ENCODE measurements at places on chromosomes 4 and X.

GRCh38 chr4:147578051-147578476 is 39.1 kb upstream of the TMEM184C start:
- no peak for DNase-seq

GRCh38 chr4:140805293-140805692 is 49.1 kb upstream of the TBC1D9 start:
- no peak for DNase-seq

- DNase-seq: no peak
These were observed 282.1 kb upstream of the EMCN start for GRCh38 chr4:100799761-100800539.

- no peak for DNase-seq
These were observed 53.4 kb downstream of the AFAP1 start for GRCh38 chr4:7886007-7886973.

- no peak for DNase-seq
These were observed 15.8 kb upstream of the DHRSX start for GRCh38 chrX:2516623-2517022.

DNA sequence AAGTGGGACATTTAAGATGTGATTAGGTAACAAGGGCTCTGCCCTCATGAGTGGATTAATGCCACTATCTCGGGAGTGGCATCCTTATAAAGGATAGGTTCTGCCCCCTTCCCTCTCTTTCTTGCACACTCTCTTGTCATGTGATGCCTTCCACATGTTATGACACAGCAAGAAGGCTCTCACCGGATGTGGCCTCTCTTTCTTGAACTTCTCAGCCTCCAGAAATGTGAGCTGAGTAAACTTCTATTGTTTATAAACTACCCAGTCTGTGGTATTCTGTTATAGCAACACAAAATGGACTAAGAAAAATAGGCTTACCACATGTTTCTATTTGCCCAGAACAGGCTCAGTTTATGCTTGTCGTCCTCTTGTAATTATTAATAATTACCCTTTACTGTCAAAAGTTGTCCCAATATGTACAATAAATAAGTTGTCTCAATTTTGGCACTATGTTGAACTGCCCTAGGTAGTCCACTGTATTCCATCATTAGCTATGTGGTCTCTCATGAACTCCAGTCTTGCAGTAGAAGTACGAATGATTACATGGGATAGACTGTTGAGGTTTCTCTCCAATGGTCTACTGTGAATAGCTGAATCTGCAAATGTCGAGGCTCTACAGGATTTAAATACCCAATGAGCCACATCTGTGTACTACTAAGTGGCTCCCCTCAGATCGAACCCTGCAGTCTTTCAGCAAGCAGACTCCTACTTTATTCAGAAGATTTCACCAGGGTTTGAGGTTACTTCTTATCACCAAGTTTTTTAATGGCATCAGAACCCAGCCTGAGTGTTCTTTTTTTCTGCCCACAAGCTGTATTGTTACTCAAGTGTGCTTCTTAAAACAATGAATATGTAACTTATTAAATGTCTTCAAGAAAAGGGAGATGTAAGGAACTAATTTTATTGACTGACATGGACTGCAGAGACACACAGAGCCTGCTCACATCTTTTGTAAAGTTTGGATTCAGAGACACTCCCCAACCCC is 102.0 kb upstream of the LEF1 start:
- DNase-seq: no peak

GRCh38 chr4:8321771-8322170 is 52.2 kb downstream of the HTRA3 start:
- DNase-seq: no peak

DNA sequence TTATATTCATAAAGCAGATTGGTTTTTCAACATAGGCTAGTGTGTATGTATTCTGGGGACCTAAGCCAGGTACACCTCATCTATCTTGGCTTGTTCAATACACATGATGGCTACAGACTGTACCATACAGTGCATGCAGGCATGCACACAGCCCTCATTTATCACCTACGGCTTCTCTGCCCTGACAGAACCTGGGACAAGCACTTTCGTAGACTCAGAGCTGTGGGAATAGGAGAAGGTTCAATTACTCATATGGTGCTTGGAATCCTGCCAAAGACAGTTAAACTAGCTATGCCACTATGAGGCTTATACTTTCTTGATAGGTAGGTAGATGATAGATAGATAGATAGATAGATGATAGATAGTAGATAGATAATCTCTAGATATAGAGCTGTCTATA is 457.2 kb downstream of the GALNTL6 start:
- no peak for DNase-seq

GRCh38 chrX:46311581-46312120 is 233.6 kb downstream of the ZNF674 start:
- no peak for DNase-seq

- DNase-seq: no peak
These were observed 42.7 kb downstream of the ABLIM2 start for GRCh38 chr4:8115916-8116315.

DNA sequence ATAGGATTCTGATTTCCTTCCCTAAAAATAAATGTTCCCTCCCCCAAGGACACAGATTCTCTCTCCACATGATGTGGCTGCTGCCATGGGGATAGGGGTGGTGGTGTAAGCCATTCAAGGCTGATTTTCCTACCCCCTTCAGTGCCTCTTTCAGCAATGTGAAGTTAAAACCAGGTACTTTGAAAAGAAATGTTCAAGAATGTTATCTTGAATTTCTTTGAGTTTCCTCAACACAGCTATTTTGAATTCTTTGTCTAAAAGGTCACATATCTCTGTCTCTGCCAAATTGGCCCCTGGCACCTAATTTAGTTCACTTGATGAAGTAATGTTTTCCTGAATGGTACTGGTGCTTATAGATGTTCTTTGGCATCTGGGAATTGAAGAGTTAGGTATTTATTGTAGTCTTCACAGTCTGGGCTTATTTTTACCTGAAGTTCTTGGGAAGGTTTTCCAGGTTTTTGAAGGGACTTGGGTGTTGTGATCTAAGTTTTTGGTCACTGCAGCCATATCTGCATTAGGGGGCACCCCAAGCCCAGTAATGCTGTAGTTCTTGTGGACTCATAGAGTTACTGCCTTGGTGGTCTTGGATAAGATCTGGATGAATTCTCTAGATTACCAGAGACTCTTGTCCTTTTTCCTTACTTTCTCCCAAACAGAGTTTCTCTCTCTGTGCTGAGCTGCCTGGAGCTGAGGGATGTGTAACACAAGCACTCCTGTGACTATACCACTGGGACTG is 7.6 kb upstream of the DIPK2B start:
- no peak for DNase-seq

GRCh38 chr4:24892778-24893177 is 20.1 kb downstream of the CCDC149 start:
- no peak for DNase-seq

GRCh38 chr4:105061731-105062130 is 84.9 kb upstream of the TET2 start:
- DNase-seq: no peak

DNA sequence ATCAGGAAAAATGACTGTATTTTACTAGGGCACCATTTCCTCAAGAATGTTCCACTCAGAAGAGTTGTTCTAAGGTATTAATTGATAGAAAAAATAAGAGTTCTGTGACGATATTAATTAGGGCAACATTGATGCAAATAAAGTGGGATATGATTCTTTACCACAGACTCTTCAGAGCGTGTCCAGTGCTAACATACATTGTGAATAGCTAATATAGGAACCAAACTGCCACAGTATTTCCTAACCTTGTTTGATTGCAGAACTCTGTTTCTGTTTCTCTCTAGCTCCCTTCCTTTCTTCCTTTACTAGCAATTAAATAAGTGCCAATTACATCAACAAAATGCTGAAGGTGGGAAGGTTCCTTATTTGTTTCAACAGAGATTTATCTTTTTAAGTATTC is 154.1 kb upstream of the CPEB2 start:
- DNase-seq: no peak

- DNase-seq: no peak
These were observed 32.4 kb downstream of the PRDX4 start for GRCh38 chrX:23699636-23700194.

GRCh38 chr4:122928930-122929329 is 6.5 kb upstream of the NUDT6 start:
- DNase-seq: no peak

DNA sequence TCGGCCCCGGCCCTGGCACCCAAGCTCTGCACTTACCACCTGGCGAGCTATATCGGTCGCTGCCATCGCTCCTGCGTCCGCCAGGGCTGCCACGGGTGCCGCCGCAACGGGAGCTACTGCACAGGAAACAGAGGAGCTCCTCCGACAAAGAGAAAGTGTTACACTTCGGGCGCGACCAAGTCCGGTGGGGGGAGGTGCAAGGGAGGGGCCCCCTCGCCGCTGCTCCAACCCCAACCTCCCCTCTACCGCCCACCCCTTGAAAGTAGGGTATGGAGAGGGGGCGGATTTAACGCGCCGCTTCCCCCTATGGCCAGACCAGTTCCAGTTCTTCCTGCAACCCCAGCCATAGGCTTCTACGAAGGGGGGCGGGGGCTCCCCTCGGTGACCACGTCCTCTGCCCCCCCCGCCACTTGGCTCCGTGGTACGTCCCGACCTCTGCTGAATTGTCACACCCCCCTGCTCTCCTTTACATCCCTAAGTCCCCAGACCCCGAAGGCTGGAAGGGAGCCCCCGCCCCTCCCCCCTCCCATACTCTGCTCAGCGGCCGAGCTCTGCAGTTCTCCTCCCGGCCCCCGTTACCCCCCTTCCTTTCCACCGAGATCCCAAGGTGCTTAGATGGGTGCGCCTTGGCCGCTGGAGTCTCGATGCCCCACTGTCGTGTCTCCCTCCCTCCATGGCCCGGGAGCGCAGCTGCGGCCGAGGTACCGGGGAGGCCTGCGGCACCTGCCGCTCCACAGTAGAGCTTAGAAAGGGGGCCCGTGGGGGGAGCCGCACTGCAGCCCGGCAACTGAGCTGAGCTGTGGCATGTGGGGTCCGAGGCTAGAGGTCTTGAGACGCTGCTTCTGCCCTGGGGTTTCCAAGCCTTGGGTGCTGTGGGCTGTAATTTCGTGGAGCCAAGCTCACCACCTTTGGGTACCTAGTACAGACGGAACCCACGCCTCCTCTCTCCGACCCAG is at the start of gene SEPTIN6:
Gene SEPTIN6 (minus strand): TSS at position 129 of the 956 bp plus-strand sequence. CDS start 63 bp downstream, at position 66.
- DNase-seq: peak; percentile 72

- DNase-seq: no peak
These were observed 185.0 kb upstream of the GPRIN3 start for GRCh38 chr4:89492581-89493071.

DNA sequence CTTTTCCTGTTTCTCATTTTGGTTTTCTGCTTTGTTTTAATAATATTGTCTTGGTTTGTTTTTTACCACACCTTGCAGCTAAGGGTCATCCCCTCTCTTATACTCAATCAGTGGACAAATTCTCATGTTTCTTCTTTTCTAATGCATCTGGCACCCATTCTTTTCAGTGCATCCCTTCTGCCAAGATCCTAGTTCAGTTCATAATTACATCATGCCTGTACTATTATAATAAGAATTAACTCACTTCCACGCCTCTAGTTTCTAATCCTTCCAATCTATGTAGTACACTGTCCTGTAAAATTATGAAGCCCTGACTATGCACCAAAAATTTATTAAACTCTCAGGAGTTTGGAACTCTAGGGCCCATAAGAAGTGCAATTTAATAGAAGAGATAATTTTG is 126.1 kb downstream of the FAT4 start:
- DNase-seq: no peak

GRCh38 chr4:150218447-150218846 is 140.2 kb downstream of the DCLK2 start:
- DNase-seq: no peak

DNA sequence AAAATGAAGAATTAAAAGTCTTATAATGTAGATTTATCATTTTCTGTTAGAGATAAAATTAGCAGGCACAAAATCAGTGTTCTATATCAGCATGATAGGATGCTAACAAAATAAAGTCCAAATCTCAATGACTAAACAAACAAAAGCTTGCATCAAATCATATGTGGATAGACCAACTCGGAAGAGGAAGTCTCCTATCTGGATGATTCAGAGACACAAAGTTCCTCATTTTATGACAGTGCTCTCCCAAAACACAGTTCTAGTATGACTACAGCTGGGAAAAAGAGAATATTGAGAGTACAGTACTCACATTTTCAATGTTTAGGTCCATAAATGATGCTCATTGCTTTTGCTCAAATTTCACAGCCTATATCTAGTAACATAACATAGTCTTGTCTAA is 376.1 kb upstream of the CTSO start:
- no peak for DNase-seq

DNA sequence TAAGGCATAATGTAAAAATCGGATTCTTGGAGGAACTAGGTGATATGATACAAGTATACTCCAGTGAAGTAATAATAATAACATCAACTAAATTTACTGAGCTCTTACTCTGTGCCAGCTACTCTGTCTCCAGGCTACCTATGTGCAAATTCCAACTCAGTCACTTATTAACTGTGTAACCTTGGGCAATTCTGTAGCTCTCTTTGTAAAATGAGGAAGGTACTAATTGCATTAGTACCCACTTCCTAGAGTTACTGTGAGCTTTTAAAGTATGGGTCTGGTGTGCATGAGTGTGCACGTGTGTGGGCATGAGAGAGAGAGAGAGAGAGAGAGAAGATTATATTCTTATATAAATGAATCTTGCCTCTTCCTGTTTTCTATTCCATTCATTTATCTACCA is 169.9 kb downstream of the KCNIP4 start:
- DNase-seq: no peak

DNA sequence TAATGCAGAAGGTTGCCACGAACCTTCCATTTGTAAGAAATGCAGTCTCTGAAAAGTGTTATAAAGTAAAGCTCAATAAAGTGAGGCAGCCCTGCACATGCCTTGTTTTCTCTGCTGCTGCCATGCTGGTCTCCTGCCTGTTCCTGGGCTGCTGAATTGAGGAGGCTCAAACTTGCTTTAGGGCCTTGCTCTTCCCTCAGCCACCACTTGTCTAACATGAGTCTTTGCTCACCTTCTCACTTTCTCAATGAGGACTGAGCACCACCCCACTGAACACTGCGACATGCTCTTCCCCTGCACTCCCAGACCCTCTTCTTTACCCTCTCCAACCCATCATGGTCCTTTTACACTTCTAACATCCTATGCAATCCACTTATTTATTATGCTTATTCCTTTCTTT is 25.2 kb upstream of the MFAP3L start:
- no peak for DNase-seq

- DNase-seq: no peak
These were observed 77.6 kb downstream of the CCKAR start for GRCh38 chr4:26412381-26413372.

DNA sequence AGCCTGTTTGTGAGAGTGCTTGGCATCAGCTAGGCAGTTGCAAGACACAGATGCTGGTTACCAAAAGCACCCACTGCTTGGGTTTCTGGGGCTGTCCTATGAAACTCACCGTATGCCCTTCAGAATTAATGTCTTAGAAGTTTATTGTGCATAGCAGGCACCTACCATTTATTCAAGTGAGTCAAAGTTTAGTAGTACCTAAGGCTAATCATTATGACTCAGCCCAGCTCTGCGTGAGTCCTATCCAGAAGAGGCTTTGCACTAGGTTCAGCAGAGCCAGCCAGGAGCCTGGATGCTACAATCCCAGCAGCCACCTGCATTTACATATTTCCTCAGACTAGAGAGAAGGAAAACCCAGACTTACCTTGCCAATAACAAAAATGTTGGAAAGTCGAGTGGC is 4.2 kb downstream of the RPS4X start:
- DNase-seq: no peak

GRCh38 chr4:151294833-151295496 is 18.0 kb downstream of the PRSS48 start:
- DNase-seq: no peak
